Activated T-cell treated with anti-CD3 and anti-CD28 coated beads, Interleukin-2, amount 50 U/mL, for 48 hours (primary cell): ENCODE measurements at places on chromosomes 11 and 22.

GRCh38 chr11:73372375-73372993 lies 3.7 kb upstream of the RELT start:
- DNase-seq = no peak

DNA sequence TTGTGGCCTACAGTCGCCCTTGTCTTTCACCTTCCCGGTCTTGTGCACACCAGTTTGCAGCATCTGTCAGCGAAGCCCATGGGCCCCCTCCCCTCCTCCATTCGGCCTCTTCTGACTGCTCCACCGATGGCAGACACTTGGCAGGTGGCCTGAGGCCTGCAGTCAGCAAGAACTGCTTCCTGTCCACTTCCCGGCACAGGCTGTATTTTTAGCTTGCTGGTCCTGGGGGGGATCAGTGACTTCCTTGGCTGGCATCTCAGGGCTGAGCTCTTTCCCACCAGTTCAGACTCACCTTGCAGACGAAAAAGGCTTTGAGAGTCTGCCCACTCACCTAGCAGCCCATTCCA lies 106.4 kb downstream of the SYN3 start:
- no peak for DNase-seq

GRCh38 chr11:129815596-129816461 lies at the start of gene TMEM45B:
TMEM45B (plus strand) TSS chr11:129815848; CDS start chr11:129852483, 36,635 bp downstream.
- peak; percentile 47 for DNase-seq

DNA sequence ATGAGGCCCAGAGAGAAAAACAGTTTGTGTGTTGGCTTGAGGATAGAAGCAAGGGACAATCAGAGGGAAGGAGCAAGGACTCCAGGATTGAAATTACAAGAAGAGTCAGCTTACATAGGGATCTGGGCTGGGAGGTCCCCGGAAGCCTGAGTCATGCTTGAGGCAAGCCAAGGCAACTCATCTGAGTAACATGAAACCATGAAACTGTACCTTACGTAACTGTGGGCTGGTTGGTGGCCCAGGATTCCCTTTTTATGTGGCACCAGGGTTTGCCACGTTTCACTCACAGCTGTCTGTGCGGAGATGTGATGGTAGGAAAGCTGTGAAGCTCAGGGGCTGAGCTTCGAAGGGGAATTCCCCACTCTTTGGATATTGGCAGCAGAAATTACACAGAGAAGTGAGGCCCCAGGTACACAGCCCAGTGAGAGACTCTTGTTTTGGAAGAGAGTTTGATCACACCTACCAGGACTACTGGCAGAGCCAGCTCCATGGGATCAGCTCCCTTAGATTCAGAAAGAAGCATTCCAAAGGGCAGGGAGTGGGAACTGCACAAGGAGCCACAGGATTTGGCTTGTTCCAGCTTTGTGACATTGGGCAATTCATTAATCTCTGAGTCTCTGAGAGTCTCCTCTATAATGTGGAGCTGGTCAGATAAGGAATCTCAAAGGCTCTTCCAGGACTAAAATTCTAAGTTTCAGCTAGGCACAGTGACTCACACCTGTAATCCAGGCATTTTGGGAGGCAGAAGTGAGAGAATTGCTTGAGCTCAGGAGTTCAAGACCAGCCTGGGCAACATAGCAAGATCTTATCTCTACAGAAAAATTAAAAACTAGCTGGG lies 7.8 kb downstream of the SLC5A1 start:
- DNase-seq = peak; percentile 84

- DNase-seq = no peak
Measured at GRCh38 chr22:29782061-29782845, 15.1 kb downstream of the UQCR10 start.

DNA sequence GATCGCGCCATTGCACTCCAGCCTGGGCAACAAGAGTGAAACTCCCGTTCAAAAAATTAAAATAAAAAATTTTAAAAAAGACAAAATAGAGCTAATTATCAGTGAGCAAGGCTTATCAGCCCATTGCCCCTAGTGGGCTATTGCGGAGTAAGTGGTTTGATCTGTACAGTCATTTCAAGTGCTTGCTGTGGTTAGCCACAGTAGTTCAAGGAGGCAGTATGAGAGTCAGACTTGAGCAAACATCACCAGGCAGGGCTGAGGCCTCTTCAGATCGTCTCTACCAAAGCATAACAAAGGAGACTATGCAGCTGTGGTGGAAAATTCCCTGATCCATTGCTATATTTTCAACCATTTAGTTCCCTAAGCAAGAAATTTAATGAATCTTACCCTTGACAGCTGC lies 4.3 kb upstream of the SBF2 start:
- DNase-seq = peak; percentile 41

- DNase-seq = no peak
Measured at GRCh38 chr11:121391914-121392313, 60.2 kb upstream of the SORL1 start.

- DNase-seq = no peak
Measured at GRCh38 chr11:111520560-111520959, 6.0 kb downstream of the HOATZ start.

GRCh38 chr11:77407613-77408012 lies 66.3 kb downstream of the PAK1 start:
- no peak for DNase-seq

GRCh38 chr11:109978895-109979294 lies 114.3 kb upstream of the ZC3H12C start:
- DNase-seq = no peak

GRCh38 chr11:88173956-88174355 lies 1.3 kb downstream of the RAB38 start:
- DNase-seq = no peak

DNA sequence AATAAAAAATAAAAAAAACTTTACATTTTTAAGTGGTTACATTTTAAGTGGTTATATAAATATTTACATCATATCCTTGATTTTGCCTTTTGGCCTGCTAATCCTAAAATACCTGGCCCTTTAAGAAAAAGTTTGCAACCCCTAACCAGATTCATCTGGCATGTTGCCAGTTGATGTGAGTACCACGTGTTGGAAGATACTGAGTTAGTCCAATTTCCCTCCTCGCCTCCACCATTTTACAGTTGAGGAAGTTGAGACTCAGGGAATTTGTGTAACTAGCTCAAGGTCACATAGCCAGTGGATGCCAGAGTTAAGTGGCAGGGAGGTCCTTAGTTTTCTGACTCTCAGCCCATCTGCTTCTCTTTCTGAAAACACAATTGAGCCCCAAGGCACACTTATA lies 5.1 kb downstream of the ELF5 start:
- DNase-seq = no peak

DNA sequence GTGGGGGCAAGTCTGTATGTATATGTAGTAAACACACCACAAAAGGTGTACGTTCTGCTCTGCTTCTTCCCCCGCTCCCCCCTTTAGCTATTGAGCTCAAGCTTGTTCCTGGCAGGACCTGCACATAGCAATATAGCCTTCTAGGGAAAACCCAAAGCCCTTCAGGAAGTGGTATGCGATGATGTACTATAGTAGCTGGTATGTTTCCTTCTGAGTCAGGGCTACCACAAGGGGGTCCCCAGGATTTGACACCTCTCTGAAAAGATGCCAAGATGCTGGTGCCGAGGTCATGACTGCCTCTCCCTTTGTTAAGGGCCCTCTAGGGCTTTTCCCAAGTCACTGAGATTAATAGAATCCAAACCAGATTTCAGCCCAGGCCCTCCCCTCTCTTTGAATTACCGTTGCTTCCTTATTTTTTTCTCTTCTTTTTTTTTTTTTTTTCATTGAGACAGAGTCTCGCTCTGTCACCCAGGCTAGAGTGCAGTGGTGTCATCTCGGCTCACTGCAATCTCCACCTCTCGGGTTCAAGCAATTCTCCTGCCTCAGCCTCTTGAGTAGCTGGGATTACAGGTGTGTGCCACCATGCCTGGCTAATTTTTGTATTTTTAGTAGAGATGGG lies 268.4 kb downstream of the ETS1 start:
- peak; percentile 81 for DNase-seq

- DNase-seq = no peak
Measured at GRCh38 chr11:60498399-60498798, 5.8 kb downstream of the MS4A12 start.

DNA sequence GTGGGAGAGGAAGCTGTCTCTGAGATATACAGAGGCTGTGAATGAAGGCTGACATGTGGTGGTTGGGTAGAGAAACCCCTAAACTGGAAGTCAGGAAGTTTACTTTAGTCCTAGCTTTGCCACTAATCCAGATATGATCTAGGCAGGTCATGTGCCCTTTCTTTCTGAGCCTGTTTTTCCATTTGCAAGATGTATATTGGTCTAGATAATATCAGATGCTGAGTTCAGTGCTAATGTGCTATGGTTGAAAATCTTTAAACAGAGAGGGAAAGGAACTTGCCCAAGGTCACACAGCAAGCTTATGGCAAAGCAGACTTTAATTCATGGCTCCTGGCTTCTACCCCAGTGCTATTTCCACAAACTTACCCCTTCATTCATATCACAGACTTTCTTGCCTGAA lies 25.7 kb upstream of the TPBGL start:
- DNase-seq = no peak

DNA sequence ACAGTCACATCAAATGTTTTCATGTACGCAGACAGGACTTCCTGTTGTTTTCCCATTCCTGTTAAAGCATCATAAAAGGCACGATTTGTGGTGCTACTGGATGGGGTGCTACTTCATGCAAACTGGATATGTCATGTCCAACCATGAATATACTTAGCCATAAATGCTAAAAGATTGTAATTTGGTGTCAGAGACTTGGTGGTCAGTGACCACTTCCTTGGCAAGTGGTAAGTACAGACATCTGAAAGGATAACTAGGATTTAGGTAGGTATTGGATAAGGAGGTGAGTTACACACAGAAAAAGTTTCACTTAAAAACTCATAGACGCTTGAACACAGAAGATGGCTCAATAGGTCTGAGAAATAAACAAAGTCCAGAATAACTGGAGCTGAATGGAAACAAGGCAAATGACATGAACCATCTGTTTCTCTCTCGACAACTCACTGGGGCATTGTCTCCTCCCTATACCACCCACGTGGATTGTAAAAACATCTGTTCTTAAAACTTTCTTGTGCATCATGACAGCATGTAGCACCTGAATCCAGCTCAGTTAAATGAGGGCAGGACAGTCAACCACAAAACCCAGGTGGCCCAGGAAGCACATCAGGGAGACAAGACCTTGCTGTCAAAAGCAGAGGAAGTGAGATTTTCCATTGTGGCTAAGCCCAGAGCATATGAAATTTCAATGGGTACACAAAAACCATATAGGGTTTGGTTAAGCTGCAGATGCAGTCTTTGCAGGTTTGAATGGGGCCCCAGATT lies 22.1 kb upstream of the IGLL5 start:
- DNase-seq = peak; percentile 58

DNA sequence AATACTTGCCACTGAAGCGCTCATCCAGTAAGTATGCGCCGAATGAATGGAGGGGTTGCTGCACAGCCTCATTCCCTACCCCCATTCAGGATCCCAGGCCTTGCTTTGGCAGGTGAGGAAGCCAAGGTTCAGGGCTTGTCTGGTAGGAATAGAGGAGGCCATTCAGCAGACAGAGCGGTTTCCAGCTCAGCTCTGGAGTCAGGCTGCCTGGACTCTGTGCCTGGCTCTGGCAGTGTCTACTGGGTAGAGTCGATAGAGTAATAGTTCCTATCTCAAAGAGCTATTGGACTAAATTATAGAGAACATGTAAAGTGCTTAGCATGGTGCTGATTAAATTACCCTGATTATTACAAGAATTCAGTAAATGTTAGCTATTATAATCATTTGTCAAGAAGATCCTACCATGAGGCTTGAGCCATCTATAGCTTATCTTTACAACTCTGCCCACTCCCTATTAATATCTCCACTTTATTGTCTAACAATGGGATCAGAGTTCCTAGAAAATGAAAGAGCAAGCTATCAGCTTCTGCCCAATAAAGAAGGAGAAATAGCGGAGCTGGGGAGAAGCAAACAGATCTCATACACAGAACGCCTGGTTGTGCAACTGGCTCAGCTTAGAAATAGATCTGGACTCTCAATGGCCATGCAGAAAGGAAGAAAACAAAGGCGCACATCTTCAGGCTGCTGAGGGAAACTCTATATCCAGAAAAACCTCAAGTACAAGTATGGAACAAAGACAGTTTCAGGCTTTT lies 6.6 kb upstream of the SNX32 start:
- no peak for DNase-seq

GRCh38 chr22:35314161-35314942 lies 14.7 kb downstream of the TOM1 start:
- no peak for DNase-seq

DNA sequence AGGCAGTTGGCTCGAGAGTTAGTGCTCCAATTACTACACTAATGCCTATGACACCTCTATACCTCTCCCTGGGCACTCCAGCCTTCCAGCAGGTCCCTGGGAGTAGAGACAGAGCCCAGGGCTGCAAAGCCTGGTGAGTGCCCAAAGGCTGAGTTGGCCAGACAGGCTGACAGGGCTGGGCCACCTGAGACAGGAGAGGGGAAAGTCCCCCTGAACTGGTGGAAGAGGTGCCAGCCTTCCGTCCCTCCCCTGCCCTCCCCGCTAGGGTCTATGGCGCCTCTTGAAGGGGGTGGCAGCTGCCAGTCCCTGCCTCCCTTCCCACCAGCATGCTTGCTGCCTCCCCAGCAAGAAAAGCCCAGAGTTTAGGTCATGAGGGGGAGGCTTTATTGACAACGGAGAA lies 3.0 kb downstream of the KCNJ11 start:
- no peak for DNase-seq

GRCh38 chr11:8765294-8765693 lies 82.7 kb downstream of the RPL27A start:
- DNase-seq = no peak

DNA sequence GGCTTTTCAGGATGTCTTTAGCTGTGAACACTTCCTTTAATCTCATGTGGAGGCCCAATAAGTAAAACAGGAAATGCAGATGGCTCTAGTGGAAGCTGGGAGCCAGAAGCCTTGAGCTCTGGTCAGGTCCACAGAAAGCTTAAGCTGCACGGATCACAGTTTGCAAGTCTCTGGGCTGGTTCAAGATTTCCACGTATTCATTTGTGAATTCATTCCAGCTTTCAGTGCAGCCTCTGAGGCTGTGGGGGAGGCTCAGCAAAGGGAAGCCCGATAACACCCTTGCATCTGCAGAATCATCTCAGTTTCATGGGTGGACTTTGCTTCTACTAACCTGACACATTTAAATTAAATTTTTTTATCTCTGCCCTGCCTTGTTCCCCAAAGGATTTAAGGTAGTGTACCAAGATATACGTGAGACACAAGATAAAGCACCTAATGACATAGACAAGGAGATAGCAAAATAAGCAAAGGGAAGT lies 65.6 kb downstream of the ISX start:
- DNase-seq = no peak

- peak; percentile 64 for DNase-seq
Measured at GRCh38 chr11:396948-397548, 3.0 kb downstream of the PKP3 start.
